ENCODE measurements at places on chromosomes 2 and 18.

DNA sequence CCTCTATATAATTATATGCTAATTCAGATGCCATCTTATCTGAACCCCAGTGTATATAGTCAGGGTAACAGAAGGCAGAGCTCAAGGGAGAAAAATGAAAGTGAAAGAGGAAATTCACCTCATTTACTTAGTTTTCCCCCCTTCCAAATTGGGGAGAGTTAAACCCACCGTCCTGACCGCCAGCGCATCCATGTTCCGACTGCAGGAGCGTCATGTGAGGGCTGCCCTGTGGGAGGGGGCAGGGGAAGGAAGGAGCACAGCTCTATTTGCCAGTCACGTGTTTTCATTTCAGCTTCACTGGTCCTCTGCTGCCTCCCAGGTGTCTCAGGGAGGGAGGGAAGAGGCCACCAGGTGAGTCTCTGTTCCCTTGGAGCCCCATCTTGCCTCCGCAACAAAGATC lies 13.2 kb downstream of the CNNM4 start:
- DNase-seq: no peak

DNA sequence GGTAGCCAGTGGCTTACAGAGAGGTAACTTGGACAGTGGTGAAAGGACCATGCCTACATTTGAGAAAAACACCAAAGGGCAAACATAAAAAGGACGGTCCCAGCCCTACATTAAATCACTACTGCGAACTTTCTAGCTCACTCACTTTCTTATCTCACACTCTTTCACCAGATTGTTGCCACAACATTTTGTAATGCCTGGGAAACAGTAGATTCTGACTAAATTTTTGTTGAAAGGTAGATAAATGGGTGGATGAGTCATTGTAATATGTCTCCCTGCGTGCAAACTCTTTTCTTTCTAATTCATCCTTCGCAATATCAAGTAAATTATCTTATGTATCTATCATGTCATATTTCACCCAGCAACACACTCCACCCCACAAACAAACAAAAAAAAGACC lies 192.2 kb downstream of the IRS1 start:
- no peak for DNase-seq

- DNase-seq: no peak
Observed at GRCh38 chr18:79583426-79583825, 96.2 kb upstream of the CTDP1 start.

DNA sequence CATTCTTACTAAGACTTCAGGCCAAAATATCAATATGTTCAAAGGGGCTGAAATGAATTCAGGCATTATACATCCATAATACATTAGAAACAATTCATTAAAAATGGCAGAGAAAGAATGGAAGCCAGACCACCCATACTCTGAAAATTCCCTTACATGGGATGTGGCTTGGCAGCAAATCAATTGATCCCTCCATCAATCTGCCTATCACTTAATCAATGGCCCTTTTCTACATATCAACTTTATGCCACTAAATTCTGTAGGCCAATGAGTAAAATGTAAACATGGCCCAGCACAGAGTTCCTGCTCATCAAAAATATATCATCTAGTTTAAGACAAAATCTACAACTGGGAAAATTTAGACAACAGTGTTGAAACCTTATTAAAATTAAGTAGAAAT lies 41.8 kb upstream of the SLC14A2 start:
- no peak for DNase-seq
